AML-193 (cell line): ENCODE measurements at places on chromosomes 16 and 17.

- no peak for DNase-seq
Observed at GRCh38 chr17:81396722-81397313, 1.6 kb downstream of the BAHCC1 start.

GRCh38 chr16:4522051-4522581 lies 16.5 kb downstream of the CDIP1 start:
- no peak for DNase-seq

DNA sequence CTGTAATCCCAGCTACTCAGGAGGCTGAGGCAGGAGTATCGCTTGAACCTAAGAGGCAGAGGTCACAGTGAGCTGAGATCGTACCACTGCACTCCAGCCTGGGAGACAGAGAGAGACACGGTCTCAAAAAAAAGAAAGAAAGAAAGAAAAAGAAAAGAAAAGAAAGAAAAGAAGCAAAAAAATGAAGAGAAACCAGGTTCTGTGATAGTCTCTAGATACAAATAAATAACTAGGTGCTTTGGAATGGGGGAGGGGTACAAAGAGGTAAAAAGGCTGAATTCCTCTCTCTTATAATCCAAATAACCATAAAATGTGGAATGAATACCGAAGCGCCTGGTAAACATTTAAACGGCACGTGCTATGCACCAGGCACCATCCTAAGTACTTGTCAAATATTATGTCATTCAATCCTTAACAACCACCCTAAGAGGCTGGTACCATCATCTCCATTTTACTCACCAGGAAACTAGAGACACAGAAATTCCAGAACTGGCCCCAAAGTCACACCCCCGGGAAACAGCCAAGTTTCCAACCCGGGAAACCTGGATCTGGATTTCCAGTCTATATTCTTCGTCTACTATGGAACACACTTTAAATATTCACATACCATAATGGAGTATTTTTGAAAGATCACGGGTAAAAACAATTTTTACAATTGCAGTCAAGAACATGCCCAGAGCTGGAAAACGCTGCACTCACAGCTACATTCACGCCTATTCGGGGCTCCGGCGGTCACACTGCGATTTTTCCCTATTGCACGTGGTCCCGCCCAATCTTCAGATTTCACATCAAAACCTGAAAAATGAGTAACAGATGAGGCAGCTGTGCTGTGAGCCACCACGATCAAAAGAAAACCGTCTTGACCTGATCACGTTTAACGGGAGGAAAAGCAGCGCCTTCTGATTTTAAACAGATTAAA lies 10.5 kb downstream of the NXN start:
- no peak for DNase-seq

DNA sequence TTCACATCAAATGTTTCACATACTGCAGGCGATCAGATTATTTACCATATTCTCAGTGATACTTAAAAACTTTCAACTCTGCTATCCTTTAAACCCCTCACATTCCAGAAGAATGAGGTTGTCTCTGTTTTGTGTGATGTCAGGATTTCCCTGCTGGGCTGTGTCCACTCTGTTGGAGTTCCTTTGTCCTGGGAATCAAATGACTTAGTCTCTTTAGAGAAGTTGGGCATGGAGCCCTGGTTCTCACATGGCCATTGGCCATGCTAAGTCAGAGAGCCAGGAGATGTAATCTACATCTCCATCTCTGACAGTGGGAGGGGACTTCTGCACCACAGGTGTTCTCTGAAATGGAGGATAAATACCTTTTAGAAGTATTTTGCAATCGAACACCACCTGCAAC lies 205.1 kb upstream of the MAF start:
- no peak for DNase-seq

DNA sequence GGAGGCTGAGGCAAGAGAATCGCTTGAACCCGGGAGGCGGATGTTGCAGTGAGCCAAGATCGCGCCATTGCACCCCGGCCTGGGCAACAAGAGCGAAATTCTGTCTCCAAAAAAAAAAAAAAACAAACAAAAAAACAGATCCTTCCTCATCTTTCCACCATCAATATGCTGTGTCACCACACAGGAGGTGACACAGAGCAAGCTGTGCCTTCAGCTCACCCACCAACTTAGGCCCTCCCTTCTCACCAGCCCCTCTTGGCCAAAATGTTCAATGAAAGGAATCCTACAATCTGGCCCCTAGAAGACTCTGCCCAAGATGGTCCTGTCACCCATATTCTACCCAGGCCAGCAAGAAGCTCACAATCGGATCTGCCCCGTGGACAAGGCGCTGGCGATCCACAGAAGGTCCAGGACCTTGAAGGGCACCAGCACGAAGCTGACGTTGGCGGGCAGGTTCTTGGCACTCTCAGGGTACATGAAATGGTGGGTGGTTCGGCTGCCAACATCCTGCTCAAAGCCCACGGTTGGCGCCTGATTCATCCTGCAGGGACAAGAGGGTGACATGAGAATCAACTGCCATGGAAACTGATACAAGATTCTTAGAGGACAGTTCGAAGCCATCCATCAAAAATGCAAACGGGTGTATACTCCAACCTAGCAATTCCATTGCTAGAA lies 41.4 kb downstream of the DDX19A start:
- no peak for DNase-seq
